ENCODE measurements at places on chromosomes 1 and 21. TPM values are rescaled to one million over a fixed set of nuclear protein-coding genes. Genes with fewer than 3 reads are reported as not detected.

DNA sequence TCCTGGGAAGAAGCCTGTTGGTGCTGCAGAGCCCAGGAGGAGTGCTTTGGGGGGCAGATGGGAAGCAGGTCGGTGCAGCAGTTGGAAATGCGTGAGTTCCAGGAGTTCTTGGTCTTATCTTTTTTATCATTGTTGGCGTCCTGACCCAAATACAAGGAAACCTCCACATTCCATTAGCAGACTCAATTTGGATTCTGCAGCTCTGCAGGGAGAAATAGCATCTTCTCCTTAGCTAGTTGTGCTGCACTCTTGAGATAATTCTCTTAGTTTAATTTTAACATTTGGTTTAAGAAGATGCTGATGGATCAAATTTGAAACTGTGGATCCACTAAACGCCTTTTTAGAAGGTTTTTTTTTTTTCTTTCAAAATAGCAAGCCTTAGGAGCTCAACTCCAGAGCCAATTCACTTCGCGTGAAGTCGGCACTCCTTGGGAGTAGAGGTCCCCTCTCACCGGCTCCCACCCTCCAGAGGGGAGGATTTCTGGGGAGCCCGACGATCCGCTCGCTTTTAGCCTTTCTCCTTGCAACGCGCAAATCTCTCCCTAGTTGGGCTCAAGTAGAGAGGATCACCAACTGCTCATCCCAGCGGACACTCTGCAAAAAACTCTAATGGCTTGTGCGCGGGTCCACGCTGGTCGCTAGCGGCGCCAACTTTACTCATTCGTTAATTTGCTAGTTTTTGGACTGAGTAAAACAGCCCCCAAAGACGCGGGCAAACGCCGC is 1.3 kb downstream of the PLD5 start:
- DNase-seq = no peak

DNA sequence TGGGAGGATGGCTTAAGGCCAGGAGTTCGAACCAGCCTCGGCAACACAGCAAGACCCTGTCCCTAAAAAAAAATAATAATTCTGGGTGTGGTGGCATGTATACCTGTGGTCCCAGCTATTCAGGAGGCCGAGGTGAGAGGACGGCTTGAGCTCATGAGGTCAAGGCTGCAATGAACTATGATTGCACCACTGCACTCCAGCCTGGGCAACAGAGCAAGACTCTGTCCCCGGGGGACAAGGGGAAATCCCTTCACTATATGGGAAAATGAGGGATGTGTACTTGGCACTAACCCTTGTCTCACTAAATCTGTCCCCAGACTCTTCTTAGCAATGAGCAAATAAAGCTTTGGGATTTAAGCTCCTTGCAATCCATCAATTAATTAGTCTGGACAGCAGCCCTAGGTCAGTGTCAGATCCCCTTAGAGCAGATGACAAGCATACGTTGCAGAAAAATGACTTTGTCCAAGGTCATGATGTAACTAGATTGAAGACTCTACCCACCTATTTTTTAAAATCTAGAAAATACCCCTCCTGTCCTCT is 9.4 kb downstream of the KDM5B start:
- DNase-seq = no peak

DNA sequence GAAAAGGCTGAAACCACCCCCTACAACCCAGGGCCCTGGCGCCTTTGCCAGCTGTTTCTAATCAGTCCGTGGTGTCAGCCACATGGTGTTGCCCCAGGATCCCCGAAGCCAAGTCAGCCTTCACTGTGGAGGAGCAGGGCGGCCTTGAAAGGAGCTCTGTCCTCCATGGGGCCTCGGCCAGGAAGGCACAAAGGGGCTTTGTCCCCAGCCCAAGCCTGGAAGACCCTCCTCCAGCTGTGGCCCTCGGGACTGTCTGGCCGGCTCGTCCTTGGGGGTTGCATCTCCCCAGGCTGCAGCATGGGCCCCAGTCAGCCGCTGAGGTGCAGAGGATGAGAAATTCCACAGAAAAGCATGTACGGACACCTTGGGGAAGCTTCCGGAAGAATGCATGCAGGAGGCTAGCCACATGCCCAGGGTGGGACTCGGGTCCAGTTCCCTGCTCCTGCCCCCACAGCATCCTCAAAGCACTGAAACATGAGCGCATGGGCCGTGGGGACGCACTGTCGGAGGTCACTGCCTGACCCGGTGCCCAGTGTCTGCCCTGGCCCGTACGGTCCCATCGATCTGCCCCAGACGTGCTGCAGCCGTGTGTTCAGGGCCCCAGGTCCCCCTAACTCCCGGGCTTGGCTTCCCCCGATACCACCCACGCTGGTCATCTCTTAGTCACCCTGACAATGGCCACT is 38.6 kb upstream of the POFUT2 start:
- peak; percentile 27 for DNase-seq

TSPEAR gene
- total RNA-seq = 2.7 TPM

MTHFR gene
- total RNA-seq = 37.9 TPM

DNA sequence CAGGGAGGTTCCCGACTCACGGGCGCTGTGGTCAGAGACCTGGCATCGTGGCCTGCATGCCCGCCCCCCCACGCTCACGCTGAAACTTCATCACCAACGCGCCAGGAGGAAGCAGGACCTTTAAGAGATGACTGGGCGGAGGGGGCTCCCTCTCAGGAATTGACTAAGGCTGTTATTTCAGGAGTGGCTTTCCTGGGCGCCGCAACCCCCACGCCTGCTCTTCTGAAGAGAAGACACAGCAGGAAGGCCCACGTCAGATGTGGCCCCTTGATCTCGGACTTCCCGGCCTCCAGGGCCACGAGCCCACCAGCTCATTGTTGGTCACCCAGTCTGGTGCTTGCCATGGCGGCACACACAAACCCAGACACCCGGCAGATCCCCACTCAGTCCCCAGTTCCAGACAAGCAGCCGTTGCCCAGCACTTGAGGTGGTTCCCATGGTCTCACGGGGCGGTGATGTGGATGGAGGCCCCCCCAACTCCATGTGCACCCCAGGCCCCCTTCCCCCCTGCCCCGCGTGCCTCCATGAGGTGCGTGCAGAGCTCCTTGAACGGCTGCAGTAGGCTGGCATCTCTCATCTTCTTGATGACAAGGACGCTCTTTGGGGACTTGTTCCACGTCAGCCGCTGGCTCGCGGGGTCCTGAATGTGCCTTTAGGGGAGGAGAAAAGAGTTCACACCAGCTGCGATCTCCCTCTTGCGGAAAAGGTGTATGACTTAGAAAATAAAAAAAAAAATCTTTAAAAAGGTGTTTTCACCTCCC is 21.4 kb downstream of the NADK start:
- DNase-seq = no peak

ANKRD35 gene
- total RNA-seq = 1.1 TPM

FABP3 gene
- total RNA-seq = 4,698 TPM

PTPN22 gene
- total RNA-seq = 0.40 TPM

- no peak for DNase-seq
Measured at GRCh38 chr21:30491963-30492428, at the start of gene KRTAP19-3. Gene KRTAP19-3 (minus strand): TSS chr21:30492013. CDS start chr21:30491957, 56 bp downstream.

TNFRSF9 gene
- not detected for total RNA-seq

DNA sequence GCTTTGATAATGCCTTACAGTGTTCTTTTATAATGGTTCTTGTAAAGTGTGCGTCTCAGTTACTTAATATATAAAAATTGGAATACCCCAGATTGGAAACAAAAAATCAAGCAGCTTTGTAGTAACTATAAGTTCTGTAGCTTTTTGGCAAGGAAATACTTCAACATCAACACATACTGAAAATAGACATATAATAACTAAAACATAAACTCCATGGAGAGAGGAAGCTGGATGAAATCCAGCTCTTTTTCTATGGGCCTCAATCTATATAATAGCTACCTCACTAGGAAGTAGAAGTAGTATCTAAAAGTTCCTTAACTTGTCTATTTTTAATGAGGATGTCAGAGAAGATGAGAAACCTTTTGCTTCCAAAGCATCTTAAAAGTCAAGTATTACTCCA is 313.3 kb upstream of the NFIA start:
- no peak for DNase-seq

GRCh38 chr1:183575606-183576005 is 14.7 kb downstream of the NCF2 start:
- no peak for DNase-seq

- no peak for DNase-seq
Measured at GRCh38 chr1:65343286-65343685, 33.9 kb downstream of the DNAJC6 start.

NBPF15 gene
- 9.1 TPM for total RNA-seq

DNA sequence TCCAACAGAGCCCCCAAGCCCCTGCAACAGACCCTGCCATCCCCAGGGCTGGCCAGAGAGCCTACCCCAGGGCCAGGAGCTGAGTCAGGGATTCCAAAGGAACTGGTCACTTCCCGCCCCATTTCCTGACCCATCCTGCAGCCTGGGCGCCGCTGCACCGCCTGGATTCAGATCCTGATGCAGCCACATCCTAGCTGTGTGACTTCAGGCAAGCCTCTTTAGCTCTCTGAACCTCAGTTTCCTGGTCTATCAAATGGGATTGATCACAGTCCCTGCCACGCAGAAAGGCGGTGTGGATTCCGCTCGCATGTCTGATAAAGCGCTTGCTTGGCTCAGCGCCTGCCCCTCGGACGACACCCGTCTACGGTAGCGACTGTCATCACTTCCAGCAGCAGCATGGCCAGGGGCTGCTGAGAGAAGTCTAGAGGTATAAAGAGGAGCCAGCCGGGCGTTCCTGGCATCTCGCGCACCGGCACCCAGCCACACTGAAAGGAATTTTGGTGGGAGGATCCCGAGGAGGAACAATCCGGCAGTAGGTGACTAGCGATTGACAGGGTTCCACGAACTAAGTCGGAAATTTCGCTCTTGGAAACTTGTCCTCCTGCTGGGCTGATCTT is 10.1 kb downstream of the EPHA2 start:
- peak; percentile 92 for DNase-seq

RASSF5 gene
- total RNA-seq = 4.2 TPM

DNA sequence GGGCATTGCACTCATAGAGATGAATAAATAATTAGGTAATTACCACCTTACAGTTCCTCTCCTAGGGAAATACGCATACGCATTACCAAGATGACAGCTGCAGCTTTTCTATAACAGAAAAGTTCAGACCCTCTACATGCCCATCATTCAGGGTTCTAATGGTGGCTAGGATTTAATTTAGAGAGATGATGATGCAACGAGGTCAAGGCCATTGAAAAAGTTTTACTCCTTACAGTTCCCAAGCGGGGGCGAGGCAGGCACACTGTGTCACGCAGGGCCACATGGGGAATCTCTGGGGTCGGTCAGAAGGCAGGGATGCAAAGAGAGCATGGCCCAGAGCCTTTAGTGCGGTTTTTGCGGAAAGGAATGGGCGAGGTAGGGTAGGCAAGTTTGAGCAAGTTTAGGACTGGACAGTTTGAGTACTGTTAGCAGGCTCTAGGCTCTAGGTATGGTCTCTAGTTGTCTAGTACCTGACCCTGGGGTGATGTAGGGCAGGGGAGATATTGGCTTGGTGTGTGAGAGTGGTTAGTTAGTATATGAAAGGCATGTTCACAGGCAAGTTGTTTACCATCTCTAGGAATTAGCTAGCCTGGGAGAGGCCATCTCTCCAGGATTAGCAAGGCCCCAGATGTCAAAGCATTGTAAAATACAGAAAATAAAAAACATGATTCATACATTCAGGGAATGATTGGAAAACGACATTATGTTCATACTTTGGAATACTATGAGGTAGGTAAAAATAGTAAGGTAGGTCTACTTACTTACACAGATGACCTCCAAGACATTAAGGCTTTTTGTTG is 29.6 kb upstream of the ID3 start:
- no peak for DNase-seq

DNA sequence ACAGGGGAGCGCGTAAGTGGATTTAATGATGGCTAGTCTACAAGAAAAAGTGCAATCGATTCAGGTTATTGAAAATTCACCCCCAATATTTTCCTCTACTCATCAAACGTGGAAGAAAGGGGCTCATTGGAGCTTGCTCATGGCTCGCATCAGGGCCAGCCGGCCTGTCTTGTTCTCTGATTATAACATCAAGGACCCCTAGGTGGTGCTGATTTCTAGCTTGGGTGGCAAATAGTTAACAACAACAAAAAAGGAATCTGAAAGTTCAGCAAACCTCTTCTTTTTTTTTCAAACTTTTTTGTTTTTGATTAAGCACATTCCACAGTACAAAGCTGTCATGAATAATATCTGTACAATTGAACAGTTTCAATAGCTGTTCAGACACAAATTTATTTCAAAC is 35.8 kb upstream of the SOD1 start:
- no peak for DNase-seq

GRCh38 chr1:211632117-211632807 is 43.2 kb downstream of the NEK2 start:
- DNase-seq = no peak

DNA sequence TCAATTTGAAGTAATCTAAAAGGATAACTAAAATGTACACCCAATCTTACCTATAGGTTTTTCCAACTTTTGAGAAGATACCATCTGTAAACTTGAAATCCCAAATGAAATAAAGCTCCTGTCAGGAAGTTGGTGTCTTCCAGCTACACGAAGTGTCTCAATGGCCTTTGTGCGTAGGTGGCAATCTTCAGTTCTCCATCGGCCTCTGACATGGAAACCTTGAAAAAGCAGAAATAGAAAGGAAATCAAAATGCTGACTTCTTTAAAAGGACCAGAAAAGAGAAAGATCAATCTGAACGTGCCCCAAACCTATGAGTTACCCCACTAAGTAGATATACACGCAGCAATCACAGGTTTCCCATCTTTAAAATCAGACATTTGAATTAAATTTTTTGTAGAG is 10.0 kb downstream of the MKNK1 start:
- DNase-seq = no peak

GRCh38 chr1:92483610-92484471 is 2.9 kb downstream of the GFI1 start:
- DNase-seq = no peak

- DNase-seq = no peak
Measured at GRCh38 chr1:171267391-171267790, 19.1 kb downstream of the FMO1 start.

DNA sequence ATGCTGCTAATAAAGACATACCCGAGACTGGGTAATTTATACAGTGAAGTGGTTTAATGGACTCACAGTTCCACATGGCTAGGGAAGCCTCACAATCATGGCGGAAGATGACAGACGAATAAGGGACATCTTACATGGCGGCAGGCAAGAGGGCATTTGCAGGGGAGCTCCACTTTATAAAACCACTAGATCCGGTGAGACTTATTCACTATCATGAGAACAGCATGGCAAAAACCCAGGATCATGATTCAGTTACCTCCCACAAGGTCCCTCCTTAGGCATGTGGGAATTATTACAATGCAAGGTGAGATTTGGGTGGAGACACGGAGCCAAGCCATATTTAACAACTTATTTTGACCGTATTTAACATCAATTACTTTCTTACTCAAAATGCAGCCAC is 739.0 kb downstream of the NCAM2 start:
- DNase-seq = no peak

Data from left ventricle myocardium superior (tissue), 1 donor.